NCI-H1694 (cell line): ENCODE measurements at places on chromosomes 7 and 10.

GRCh38 chr7:21198921-21199320 lies 229.0 kb upstream of the SP4 start:
- no peak for DNase-seq

DNA sequence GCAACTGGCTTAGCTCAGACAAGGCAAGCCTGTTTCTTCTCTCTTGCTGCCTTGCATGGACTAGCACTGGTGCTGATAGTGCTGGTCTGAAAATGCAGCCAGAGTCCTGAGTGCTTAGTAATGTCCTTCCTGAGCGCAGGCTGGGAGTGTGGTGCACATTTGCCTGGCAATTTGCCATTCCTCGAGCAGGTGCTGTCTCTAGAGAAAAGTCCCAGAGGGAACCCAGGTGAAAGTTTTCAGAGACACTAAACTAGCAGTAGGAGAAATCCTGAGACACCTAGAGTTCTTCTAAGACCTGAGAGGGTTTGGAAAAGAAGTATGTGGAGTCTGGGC lies 1.9 kb downstream of the SFTPD start:
- DNase-seq, result no peak

- no peak for DNase-seq
These were observed 167.9 kb downstream of the FRMD4A start for GRCh38 chr10:14162629-14163344.

DNA sequence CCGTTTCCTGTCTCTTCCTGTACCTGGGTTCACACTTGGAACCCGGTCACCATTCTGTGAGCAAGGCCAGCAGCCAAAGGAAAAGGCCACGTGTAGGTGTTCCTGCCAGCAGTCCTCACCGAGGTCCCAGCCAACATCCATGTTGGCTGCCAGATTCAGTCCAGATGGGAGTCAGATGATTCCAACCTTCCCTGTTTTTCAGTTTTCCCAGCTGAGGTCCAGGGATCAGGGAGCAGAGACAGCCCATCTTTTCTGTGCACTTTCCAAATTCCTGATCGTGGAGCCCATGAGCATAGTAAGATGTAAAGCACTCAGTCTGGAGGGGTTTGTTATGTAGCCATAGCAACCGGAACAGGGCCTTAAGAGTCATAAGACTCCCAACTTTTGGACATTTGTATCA lies 3.9 kb upstream of the PVRIG start:
- peak; percentile 25 for DNase-seq

DNA sequence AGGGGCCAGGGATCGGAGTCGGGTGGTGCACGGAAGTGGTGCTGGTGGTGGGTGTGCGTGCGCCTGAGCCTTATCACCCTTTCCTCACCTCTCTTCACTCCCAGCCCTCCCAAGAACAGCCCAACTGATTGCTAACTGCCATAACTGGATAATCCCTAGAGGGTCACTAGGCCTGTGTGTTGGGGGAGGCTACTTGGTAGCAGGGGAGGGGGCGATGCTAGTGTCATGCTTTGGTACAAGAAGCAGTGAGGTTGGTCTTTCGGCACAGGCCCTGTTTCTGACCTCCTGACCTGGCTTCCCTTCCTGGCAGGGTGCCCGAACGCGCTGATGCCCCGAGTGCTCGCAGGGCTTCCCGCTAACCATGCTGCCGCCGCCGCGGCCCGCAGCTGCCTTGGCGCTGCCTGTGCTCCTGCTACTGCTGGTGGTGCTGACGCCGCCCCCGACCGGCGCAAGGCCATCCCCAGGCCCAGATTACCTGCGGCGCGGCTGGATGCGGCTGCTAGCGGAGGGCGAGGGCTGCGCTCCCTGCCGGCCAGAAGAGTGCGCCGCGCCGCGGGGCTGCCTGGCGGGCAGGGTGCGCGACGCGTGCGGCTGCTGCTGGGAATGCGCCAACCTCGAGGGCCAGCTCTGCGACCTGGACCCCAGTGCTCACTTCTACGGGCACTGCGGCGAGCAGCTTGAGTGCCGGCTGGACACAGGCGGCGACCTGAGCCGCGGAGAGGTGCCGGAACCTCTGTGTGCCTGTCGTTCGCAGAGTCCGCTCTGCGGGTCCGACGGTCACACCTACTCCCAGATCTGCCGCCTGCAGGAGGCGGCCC lies 652 bp downstream of the KAZALD1 start:
- no peak for DNase-seq

GRCh38 chr10:31458974-31459373 lies 140.0 kb downstream of the ZEB1 start:
- DNase-seq, result no peak

GRCh38 chr7:81206217-81206616 lies 287.4 kb upstream of the SEMA3C start:
- no peak for DNase-seq

DNA sequence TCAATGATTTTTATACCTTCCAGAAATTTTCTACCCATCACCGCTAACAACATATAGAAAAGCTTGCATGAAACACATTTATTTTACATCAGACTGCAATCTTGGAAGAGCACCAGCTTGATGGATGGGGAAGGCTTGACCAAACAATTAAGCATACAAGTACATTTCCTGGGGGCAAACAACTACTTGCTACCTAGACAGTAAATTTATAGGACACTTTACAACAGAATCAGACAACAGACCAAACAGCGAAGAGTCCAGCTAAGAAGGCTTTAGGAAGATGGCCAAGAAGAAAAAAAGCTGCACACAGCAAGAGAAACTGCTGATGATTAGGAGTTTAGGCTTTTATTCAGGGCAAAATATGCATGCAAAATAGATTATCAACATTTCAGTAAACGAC lies 8.0 kb downstream of the AASS start:
- no peak for DNase-seq

- no peak for DNase-seq
These were observed 46.9 kb downstream of the UNC5B start for GRCh38 chr10:71259282-71259681.

DNA sequence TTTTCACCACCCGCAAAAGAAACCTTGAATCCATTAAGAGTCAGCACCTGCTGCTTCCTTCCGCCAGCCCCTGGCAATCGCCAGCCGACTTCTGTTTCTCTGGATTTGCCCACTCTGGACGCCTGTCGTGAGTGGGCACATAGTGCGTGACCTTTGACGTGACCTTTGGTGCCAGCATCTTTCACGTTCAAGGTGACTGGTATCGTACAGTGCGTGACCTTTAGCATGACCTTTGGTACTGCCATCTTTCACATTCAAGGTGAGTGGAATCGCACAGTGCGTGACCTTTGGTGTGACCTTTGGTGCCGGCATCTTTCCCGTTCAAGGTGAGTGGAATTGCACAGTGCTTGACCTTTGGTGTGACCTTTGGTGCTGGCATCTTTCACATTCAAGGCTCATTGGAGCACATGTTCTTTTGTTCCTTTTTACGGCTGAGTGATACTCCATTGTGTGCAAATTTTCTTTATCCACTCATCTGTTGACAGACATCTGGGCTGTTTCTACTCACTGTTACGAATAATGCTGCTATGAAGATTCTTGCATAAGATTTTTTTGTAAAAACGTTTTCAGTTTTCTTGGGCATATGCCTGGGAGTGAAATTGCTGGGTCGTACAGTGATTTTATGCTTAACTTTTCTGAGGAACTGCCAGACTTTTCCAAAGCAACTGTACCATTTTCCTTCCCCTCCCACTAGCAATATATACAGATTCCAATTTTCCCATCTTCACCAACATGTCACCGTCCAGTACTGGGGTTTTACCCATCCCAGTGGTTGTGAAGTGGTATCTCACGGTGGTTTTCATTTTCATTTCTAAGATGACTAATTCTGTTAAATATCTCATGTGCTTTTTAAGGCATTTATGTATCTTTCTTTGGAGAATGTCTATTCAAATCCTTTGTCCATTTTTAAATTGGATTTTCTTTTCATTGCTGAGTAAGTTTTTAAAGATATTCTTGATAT lies 145.3 kb downstream of the DIP2C start:
- DNase-seq, result no peak

- DNase-seq, result no peak
These were observed 2.8 kb upstream of the MGMT start for GRCh38 chr10:129464251-129464650.

DNA sequence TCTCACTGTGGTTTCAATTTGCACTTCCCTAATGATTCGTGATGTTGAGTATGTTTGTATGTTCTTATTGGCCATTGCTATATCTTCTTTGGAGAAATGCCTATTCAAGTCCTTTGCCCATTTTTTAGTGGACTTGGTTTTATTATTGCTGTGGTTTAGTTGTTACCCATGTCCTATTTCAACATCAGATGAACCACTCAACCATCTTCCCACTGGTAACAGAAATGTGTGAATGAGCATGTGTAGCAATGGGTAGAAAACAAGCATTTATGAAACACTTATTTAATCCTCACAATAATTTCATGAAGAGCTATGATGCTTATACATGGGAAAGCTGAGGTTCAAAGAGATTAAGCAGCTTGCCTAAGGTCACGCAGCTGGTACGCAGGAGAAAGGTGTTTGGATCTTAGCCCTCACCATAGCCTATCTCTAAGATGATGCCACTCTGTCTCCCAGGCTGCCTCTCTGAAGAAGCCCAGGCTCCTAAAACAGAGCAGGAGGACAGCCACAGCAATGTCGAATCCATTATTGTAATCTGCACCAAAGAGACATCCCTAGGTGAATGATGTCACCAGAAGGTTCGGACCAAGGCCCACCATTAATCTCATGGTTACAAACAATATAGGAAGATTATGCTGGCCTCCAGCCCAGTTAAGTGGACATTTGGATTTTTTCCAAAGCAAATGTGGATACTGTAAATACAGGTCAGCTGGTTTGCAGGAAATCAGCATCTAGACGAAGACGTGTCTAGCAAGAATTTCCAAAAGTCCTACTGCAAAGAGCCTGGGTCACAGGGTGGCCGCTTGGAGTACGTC lies 447.6 kb upstream of the ZMIZ1 start:
- DNase-seq, result no peak

- no peak for DNase-seq
These were observed 24.0 kb upstream of the TM9SF3 start for GRCh38 chr10:96610817-96611216.

DNA sequence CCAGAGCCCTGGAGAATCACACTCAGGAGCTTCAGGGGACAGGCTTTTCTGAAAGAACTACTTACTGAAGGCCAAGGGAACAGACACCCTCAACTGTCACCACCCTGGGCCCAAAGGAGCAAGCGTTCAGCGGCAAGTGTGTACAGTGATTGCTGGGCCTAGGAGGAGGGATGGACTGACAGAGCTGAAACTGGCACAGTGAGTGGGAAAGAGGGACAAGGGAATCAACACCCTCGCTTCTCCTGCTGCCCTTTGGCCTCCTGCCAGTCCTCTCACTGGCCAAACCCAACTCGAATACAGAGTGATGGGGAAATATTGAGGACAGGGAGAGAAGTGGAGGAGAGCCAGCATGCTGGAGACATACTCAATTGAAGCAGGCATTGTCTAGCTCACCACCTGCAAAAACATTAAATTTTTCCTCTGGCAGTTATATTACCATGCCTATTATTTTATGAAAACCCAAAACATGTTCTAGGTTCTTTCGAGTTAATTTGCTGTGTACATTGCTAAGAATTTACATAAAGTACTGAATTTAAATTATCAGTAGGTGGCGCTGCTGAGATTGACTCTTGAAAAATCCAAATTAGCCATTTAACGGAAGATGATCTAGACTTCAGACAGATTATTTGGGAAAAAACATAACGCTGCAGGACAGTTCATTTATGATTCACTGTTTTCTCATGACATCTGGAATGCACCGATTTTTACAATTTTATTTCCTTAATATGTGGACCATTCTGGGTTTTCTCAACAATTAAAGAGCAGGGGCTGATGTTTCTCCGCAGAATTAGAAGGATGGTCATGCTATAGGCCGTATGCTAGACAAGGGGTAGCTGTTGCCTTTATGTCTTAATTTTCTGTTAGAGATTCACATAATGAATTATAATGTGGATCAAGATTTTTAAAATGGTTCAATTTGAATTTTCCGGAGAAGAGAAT lies 14.7 kb upstream of the TMEM236 start:
- peak; percentile 43 for DNase-seq

DNA sequence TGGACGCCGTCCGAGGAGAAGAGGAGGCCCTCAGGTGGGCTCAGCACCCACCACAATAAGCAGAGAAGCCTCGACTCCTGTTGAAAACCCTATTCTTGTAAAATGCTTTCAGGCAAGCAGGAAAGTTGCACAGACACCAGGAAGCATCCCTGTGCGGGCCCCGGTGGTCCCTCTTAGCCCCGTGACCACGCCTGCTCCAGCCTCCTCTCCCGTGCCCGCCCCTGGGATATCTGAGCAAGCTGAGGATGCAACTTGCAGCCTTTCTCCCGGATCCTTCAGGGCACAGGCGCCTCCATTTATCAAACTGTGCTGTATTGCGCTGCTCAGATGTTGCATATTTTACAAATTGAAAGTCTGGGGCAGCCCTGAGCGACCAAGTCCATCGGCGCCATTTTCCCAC lies 72.7 kb downstream of the CFAP46 start:
- no peak for DNase-seq

DNA sequence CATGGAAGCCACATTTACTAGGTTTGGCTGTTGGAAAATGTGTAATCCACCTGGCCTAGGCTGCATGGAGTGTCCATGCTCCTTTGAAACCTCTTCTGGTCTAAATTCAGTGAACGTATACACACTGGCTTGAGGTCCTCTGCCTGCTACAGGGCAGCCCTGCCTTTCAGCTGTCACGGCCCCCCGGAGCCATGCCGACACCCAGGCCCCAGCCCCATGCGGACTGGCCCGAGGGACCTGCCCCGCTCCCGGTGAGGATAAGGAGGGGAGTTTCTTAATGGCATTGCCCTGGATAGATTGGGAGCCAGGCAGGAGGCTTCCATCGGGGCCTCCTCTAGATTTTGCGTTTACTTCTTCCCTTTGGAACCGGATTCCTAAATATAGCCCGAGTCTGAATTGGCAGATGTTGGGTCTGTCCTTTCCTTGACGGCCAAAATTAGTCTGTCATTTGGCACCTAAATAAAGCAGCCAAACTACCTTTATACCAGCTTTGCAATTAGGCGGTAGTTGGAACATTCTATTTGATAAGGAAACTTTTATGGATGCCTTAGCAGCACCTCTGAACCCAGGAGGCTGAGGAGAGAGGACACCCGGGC lies 72.1 kb upstream of the SH2B2 start:
- DNase-seq, result no peak

- no peak for DNase-seq
These were observed 3.3 kb upstream of the NPTX2 start for GRCh38 chr7:98613601-98614425.

DNA sequence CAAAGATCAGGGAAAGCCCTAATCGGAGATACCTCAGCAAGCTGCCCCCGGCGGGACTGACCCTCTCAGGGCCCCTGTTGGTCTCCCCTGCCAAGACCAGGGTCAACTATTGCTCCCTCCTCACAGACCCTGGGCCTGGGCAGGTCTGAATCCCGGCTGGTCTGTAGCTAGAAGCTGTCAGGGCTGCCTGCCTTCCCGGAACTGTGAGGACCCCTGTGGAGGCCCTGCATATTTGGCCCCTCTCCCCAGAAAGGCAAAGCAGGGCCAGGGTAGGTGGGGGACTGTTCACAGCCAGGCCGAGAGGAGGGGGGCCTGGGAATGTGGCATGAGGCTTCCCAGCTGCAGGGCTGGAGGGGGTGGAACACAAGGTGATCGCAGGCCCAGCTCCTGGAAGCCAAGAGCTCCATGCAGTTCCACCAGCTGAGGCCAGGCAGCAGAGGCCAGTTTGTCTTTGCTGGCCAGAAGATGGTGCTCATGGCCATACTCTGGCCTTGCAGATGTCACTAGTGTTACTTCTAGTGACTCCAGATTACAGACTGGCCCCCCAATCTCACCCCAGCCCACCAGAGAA lies 24.1 kb downstream of the TBATA start:
- no peak for DNase-seq
